ENCODE measurements at places on chromosomes 2 and 18.

GRCh38 chr2:217899231-217900009, 103.4 kb downstream of the TNS1 start:
- no peak for DNase-seq

- no peak for DNase-seq
Observed at GRCh38 chr2:119265693-119266066, 42.0 kb downstream of the STEAP3 start.

- no peak for DNase-seq
Observed at GRCh38 chr2:241437179-241437578, 71.2 kb downstream of the STK25 start.

DNA sequence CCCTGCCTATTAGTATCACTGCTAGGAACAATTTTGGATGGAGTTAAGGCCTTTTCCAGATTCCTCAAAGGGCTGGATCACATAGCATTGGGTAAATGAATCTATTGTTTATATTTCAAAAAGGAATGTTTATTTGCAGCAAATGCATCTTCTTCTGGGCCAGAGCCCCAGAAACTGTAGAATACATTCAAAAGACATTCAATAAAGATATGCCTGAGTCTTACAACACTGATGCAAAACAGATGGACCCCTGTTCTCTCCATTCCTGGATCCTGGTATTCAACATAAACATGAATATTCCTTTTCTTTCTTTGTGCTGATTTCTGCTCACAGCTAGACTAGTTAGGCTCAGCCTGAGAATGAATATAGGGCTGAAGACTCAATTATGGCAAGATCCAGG, 227.2 kb upstream of the KLHL29 start:
- DNase-seq: no peak

DNA sequence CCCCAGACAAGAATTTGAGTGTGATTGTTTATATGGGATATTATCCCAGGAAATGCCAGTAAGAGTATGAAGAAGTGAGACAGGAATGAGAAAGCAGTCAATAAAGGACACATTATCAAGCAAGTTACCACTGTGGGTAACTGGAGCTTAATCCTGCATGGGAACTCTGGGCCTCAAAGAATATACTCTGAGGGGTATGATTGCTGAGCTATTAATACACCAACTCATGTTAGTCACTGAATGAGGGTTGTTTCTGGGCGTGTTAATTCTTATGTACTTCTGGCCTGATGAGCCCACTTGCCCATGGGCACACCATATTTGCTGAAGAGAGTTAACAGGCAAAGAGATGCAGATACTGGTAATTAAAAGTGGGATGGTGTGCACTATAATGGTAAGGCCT, 26.6 kb upstream of the PAIP2B start:
- DNase-seq: no peak

DNA sequence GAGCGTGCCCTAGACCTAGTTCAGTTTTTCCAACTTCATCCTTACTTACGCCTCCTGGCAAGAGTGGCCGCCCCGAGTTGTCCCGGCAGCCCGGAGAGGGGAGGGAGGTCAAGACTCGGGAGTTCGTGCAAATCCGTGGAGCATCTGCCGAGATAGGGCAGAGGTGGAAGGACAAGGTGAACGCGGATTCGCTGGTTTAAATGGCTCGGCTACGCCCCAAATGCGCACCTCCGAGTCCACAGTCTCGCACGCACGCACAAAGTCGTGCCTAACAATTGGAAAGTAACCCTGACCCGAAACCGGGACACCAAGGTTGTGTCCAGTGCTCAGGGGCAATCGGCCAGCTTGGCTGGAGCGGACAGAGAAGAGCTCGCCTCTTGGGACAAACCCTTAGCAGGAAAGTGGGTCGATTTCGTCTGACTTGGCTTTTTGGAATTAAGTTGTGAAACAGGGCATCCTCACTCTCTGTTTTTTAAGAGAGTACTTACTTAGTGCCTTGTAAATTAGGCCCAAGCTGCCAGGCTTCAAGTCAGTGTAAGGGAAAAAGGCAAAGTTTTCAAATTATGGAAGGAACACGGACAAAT, 726 bp upstream of the SS18 start:
- DNase-seq: peak; percentile 66

GRCh38 chr2:216839688-216840087, 20.2 kb downstream of the TNP1 start:
- DNase-seq: no peak

DNA sequence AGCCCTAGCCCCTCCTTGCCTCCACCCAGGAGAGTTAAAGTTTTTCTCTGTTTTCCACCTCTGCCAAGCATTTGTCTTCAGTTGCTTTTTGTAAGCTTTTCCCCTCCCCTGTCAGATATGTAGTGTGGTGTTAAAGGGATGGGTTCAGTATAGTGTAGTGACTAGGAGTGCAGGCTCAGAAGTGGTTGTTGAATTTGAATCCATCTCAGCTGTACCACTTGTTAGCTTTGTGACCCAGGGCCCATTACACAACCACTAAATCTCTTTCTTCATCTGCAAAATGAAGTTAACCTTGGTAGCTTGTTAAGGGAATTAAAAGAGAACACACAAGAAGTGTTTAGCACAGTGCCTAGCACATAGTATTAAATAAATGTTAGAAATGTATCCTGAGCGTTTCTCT, 56.9 kb downstream of the MAP3K20 start:
- no peak for DNase-seq

GRCh38 chr2:8514796-8515758, 166.8 kb upstream of the ID2 start:
- DNase-seq: no peak

DNA sequence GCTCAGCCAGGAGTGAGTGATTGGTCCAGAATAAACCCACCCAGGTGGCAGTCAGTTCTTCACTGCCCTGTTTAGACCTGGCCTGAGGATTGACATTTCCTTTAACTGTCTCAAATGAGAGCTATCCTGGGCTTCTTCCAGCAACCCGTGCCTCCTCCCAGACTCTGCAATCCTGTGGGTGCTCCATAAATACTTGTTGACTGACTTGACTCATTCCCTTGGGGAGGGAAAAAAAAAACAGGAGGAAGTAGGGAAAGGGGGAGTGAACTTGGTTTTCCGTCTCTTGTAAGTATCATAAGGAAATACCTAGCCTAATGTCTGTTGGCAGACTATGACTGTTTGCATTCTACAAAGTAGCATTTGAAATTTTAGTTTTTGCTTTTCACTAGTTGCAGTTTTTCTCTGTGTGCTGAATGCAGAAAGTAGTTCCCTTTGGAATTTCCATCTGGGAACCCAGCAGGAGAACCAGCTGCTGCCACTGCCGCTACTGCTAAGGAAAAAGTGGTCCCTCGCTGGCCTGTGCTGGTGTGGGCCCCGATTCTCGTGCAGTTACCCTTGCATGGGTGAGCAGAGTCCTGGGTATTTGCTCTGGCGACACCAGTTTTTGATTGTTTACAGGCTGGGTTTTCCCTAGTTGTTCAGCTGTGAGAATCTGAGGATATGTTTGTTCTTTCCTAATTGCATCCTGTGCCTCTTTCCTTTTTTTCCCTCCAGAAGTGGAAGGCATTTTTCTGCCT, 78.8 kb downstream of the TGOLN2 start:
- DNase-seq: no peak

DNA sequence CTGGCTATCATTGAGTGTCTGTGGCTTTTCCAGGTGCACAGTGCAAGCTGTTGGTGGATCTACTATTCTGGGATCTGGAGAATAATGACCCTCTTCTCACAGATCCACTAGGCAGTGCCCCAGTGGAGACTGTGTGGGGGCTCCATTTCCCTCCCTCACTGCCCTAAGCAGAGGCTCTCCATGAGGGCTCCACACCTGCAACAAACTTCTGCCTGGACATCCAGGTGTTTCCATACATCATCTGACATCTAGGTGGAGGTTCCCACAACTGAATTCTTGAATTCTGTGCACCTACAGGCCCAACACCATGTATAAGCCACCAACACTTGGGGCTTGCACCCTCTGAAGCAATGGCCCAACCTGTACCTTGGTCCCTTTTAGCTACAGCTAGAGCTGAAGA, 775.4 kb upstream of the CDH2 start:
- DNase-seq: no peak

DNA sequence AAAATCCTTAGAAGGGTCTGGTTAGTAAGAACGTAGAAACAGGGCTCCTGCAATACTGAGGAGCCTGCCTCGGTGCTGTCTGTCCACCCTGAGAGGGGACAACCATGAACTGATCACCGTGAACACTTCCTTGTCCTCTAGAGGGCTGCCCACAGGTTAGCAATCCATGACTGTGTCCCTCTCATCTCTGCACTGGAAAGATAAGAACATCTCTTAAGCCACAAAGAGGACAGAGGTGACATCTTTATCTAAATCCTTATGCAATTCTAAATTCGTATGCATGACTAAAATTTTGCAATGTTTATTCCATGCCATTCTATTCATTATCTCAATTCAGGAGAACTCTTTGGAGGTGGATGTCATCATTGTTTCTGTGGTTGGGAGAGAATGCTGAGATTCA, 12.8 kb downstream of the EFR3B start:
- DNase-seq: no peak

All from nucleus accumbens (tissue), 56 donors.